NK-92 treated with Interleukin-12 subunit alpha and Interleukin-12 subunit beta, amount 100 ng/mL, for 24 hours (cell line): ENCODE measurements at places on chromosomes 4 and X.

- DNase-seq, result no peak
Observed at GRCh38 chr4:8303485-8304281, 34.1 kb downstream of the HTRA3 start.

- no peak for DNase-seq
Observed at GRCh38 chr4:77073106-77073809, 2.5 kb downstream of the CCNI start.

DNA sequence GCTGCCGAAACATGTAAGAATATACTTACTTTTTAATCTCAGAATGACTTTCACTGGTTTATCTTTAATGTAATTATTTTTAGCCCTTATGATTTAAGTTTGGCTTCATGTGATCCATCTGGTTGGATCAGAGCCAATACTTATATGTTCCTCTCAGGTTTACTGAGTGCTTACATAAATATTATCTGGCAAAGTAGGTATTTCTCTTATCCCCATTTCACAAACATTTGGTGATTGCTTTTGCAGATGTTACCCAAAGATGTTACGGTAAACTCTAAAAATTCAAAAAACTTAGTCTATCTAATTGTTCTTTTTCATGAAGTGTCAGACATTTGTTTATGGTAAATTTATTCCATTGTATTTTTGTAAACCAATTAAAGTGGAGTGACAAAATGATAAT is 115.0 kb upstream of the TLL1 start:
- DNase-seq, result no peak

DNA sequence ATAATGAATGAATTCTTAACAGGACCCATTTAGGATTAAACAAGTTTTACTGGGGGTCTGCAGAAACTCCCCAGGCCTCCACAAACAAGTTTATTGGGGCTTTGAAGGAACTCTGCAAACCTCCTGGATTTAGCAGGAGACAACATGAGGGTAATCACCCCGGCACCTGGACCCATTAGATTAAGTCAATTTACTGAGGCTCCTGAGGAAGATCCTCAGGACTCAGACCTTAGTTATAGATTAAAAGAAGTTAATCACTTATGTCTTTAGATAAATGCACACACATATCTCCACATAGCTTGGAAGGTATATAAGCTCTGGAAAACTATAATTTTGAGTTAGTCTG is 29.4 kb downstream of the XG start:
- DNase-seq, result no peak

DNA sequence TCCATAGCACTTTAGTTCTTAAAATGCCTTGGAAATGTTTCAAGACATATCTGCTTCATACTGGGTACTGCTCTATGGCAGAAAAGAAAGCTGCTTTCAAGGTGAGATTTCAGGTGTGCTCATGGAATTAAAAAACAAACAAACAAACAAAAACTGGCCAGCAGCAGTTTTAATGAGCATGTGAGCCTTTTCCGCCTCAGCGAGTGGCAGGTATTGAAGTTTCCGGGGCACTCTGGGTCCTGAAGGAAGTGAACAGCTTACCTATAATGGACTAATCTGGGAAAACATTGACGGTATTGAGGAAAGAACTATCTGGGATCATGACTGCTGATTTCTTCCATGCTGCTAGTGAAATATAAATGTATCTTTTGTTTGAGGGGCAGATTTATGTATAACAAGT is 194.6 kb downstream of the MAML3 start:
- DNase-seq, result no peak

GRCh38 chrX:15129412-15129811 is 140.5 kb downstream of the ASB9 start:
- no peak for DNase-seq

GRCh38 chrX:9864011-9864410 is 77.8 kb downstream of the SHROOM2 start:
- no peak for DNase-seq

DNA sequence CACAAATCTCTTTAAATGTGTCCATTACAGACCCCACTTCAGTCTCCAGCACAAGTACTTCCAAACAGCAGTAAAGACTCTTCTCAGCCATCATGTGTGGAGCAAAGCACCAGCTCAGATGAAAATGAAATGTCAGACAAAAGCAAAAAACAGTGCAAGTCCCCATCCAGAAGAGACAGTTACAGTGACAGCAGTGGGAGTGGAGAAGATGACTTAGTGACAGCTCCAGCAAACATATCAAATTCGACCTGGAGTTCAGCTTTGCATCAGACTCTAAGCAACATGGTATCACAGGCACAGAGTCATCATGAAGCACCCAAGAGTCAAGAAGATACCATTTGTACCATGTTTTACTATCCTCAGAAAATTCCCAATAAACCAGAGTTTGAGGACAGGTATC is 78.0 kb downstream of the SLC10A6 start:
- no peak for DNase-seq

DNA sequence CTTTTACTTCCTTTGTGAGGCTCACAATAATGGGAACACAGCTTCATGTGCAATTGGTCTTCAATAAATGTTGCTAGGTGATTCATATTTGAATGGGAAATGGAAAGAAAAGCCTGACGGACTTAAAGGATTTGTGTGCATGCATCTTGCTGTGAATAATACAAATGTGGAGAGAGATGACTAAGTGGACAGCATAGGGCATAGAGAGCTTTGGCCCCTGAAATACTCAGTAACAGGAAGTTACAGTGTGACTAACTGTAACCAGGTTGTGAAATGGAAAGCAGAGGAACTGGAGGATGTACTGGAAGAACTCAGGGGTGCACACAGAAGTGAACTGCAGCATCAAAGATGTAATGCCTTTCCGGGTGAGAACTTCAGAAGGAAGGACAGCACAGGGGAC is 206.7 kb downstream of the MGST2 start:
- DNase-seq, result peak; percentile 23
